Activated T-helper 2 cell treated with anti-CD3 and anti-CD28 coated beads, Interferon-gamma antibody, Interleukin-2, Interleukin-4, amounts not matched to agents 10 μg/mL and 5 μg/mL and 100 μg/mL, durations not matched to agents 14 hours and 24 hours and 36 hours (primary cell): ENCODE measurements at places on chromosomes 11 and 22. TPM values are rescaled to one million over a fixed set of nuclear protein-coding genes. Genes with fewer than 3 reads are reported as not detected.

DNA sequence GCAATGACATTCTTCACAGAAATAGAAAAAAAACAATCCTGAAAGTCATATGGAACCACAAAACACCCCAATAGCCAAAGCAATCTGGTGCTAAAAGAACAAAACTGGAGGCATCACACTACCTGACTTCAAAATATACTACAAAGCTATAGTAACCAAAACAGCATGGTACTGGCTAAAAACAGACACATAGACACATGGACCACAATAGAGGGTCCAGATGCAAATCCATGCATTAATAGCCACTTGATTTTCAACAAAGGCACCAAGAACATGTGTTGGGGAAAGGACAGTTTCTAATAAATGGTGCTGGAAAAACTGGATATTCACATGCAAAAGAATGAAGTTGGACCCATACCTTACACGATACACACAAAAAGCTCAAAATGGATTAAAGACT, 27.9 kb upstream of the SMIM38 start:
- no peak for DNase-seq

DNA sequence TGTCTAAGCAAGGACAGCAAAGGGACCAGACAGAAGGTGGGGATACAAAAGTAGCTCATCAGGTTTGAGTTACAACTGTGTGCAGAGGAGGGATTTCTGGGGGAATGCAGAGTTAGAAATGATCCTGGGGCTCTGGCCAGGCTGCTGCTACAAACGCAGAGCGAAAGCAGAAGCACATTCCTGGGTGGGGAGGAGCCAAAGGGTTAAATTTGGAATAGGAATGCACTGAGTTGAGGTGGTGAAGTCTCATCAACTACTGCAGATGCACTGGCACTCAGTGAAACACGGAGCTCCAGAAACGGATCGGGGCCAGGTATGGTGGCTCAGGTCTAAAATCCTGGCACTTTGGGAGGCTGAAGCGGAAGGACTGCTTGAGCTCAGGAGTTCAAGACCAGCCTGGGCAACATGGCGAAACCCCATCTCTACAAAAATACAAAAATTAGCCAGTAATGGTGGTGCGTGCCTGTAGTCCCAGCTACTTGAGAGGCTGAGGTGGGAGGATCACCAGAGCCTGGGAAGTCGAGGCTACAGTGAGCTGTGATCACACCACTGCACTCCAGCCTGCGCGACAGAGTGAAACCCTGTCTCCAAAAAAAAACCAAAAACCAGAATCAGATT, 3.2 kb downstream of the CHKA start:
- DNase-seq = no peak

DNA sequence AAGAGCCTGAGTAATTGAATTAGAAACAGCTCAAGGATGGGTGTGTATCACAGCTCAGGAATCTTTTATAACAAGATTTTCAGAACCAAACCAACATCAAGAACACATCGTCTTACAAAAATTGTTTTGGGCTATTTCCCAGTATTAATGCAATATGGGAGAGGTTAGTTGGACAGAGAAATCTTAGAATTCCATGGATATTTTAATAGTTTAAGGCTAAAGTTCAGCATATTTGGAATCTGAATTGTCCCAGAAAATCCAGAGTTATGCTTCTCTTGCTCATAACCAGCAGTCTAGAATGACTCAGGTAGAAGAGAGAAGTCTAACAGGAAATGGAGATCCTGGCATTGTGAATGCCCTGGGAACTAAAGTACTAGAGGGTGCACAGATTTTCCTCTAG, 74.6 kb downstream of the ADM start:
- no peak for DNase-seq

DNA sequence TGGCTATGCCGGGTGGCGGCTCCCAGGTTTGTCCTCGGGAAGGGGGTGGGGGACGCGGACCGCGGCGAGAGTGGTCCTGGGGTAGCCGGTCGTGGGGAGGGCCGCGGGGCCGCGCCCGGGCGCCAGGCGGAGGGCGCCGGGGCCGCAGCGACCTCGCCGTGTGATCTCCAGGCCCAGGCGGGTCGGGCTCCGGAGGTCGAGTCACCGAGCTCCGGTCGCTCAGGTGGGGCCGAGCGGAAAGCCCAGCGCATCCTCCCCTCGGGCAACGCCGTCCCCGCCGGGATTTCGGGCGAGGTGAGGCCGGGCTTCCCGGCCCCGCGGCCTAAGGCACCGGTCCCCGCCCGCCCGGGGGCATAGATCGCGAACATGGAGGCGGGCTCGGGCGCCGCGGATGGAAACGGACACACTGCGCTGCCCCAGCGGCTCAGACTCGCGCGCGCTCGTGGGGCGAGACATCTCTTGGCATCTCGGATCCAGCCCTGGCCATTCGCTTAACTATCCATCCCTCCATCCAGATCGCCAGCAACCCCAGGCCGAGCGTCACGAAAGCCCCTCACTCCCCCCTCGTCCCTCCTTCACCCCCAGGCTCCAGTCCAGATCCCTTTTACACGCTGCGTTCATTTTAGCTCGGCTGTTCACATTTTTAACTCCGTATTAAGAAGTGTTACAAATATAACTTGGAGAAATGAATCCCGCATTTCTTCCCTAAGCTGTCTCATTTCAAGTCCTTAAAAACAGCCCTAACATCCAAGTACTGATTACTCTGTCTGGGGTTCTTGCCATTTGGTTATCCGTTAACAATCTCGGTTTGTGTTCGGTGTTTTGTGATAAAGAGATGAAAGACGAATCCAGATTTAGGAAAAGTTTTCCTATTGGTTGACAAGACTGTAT, 460 bp downstream of the ZC3H12C start:
- DNase-seq = no peak

DNA sequence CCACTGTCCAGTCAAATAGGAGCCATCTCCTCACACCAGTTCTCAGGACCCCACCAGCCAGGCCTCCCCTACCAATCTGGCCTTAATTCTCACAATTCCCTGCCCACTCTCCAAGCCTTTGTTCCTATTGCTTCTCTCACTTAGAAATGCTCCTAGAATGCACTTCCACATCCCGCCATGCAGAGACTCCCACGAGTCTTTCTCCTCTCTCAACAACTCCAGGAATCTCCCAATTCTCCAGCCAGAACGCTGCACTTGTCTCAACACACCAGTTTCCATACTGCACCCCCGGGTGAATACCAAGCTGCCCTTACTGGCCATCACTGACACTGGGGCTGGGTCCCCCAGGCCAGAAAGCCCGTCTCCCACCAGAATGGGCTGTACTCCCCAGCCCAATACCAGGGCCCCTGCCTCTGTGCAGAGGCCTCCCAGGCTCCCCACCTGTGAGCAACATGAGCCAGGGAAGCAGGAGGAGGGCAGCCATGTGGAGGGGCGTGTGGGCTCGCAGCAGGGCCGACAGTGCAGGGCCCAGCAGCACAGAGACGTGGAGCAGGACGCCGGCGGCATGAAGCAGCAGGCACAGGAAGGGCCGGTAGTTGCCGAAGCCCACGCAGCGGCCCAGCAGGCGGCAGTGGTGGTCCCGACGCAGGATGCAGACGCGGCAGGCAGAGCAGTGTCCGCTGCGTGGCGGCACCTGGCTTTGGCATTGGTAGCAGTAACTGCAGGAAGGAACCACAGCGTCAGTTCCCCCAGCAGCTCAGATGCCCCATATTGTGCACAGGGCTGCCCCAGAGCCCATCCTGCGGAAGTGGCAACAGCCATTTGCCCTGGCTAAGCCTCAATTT, 2.4 kb downstream of the ZDHHC24 start:
- peak; percentile 38 for DNase-seq

Gene HEPN1
- not detected in 2 replicates for total RNA-seq

Gene TMEM45B
- total RNA-seq = 0.27 and 0.39 TPM in 2 replicates
